ENCODE measurements at places on chromosomes 11 and 22. TPM values are rescaled to one million over a fixed set of nuclear protein-coding genes. Genes with fewer than 3 reads are reported as not detected.

- H3K4me1 ChIP-seq = peaks cover 38% of the 10 kb centered on the region
- peak; percentile 85 for DNase-seq
- peak overlapping the region; percentile 83 for H3K27ac ChIP-seq
- H3K36me3 ChIP-seq = no peaks in the 10 kb centered on the region
Measured at GRCh38 chr11:111841370-111842053, 29.9 kb downstream of the ALG9 start.

The SLC22A8 gene
- total RNA-seq = not detected

The PAK1 gene
- 46.3 TPM for total RNA-seq

DNA sequence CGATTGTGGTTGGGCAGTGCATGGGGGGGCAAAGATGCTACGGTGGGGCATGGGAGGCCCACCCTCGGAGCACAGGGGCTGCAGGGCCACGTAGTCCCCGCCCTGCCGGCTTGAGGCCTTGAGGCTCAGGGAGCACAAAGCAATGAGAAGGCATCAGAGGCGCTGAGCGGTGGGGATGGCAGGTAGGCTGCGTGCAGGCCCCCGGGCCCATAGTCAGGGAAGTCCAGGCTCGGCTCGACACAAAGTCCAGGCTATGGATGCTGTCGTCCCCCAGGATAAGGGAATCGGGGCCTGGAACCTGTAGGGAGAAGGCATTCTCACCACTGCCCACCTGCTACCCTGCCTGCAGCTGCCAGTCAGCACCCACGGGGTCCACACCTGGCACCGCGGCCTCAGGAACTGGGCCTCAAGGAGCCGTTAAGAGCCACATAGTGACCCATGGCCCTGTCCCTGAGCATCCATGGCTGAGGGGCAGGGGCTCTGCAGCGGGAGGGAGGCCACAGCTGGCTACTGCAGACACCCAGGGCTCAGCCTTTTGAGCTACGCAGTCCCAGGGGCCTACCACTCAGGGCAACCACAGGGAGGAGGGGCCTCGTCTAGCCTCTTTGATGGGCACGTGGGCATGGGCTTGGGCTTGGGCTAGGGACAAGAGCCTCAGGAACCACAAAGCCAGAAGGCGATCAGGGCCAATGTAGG lies 179.7 kb downstream of the IGLL1 start:
- H3K4me3 ChIP-seq = no peak overlapping the region
- no peaks in the 10 kb centered on the region for H3K36me3 ChIP-seq
- DNase-seq = no peak
- no peaks in the 10 kb centered on the region for H3K4me1 ChIP-seq
- H3K27me3 ChIP-seq = peaks cover 6% of the 10 kb centered on the region
- no peak overlapping the region for H3K27ac ChIP-seq
